ENCODE measurements at places on chromosomes 2 and 18.

- no peak for DNase-seq
Observed at GRCh38 chr2:43806719-43807031, 32.0 kb downstream of the ABCG5 start.

DNA sequence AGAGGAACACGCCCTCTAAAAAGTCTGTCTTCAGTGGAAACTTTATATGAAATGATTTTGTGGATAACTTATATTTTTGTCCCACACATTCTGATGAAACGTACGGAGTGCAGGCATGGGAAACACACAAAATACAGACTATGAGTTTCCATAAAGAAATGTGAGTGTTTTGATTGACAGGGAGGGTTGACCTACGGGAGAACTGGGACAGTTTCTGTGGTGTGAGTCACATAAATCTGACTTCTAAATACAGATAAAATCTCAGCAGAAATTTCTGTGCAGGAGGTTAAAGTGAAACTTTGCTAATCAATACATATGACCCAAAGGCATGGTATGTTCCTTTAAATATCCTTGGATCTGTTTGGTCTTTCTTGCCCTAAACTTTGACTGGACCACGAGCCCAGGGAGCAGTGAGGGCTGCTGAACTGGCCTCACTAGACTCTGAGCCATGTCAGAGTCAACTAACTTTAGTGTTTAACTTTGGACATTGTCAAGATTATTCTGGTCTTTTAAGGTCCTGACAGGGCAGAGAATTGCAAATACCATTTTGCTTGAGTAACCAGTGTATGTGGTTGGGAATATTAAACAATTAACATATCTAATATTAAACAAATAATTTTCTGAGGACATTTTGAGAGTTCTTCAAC lies 206.9 kb upstream of the LYPD1 start:
- no peak for DNase-seq

- peak; percentile 99 for DNase-seq
Observed at GRCh38 chr2:42132191-42132965, 36.8 kb upstream of the EML4 start.

DNA sequence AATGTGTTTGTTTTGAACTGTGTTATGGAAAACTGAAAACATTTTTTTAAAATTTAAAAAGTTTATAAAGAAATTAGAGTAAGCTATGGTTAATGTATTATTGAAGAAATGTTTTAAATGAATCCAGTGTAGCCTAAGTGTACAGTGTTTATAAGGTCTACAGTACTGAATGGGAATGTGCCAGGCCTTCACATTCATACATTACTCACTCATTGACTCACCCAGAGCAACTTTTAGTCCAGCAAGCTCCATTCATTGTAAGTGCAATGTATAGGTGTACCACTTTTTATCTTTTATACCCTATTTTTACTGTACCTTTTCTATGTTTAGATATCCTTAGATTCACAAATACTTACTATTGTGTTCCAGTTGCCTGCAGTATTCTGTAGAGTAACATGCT lies 215.1 kb upstream of the THUMPD2 start:
- peak; percentile 83 for DNase-seq

Data from fibroblast of skin of right quadriceps (primary cell).